ENCODE measurements at places on chromosomes 16 and 17. TPM values are rescaled to one million over a fixed set of nuclear protein-coding genes. Genes with fewer than 3 reads are reported as not detected.

DNA sequence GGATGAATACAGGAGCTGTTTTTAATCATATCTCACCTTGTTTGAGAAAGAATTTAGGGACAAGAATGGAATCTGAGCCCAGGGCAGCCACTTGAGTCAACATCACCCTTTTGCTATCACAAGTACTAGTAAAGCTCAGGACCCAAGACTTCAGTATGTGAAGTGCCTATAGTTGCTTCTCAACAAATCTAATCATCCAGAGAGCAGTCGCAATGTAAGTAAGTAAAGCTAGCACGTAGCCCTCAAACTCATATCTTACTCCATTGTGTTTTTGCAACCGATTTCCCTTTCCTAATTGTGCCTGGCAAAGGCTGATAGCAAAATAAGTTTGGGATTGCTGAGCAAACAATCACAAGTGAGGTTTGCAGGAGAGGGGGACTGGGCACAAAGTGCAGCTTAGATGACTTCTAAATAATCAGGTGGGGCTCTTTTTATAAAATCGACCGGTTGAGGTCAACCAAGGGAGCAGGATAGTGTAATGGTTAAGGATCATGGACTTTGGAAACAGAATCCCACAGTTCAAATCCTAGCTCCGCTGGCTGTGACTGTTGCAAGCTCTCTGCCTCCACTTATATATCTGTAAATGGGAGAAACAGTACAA lies 13.0 kb downstream of the TOB1 start:
- H3K27me3 ChIP-seq: no peaks in the 10 kb centered on the region
- no peaks in the 10 kb centered on the region for H3K4me1 ChIP-seq
- H3K36me3 ChIP-seq: no peaks in the 10 kb centered on the region
- no peak for DNase-seq
- H3K27ac ChIP-seq: peak overlapping the region; percentile 75

DNA sequence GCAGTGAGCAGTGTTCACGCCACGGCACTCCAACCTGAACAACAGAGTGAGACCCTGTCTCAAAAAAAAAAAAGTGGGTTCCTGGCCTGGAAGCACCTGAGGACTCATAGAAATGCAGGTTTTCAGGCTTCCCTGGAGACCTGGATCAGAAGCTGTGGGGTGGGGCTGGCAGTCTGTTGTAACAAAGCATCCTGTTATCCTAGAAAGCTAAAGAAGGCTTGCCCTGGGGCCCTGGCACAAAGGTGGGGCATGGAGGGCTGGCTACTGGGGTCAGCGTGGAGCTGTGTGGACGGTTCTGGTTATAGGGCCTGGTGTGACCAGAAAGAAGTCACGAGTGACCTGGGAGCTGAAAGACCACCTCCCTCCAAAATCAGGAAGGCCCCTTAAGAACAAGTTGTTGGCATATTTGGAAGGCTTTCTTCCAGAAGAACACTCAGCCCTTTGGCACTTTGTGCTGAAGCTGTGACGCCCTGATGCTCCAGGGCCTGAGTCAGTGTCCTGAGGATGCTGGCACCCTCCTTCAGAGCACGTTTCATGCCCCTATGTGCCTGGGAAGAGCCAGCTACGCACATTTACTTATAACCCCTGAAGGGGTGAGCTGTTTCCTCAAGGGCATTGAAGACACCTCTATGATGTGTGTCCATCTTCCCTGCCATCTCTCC lies 6.2 kb downstream of the CRISPLD2 start:
- peak overlapping the region; percentile 79 for H3K27ac ChIP-seq
- no peak for DNase-seq
- H3K4me3 ChIP-seq: no peak overlapping the region
- no peaks in the 10 kb centered on the region for H3K27me3 ChIP-seq

DNA sequence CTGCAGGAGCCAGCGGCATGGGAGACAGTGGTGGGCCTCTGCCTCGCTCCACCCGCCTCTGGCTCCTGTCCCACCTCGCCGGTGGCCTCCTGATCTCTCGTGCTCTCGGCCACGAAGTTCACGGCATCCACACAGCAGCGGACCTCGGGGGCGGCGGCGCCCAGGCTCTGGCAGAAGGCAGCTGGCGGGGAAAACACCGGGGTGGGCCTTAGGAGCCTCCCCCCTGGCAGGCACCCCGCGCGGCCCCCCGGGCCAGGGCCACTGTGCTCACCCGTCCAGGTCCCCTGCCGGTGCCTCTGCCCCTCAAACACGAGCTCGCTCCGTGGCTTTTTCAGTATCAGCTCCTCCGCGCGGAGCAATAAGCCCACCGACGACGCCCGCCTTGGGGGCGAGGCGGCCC lies 409 bp upstream of the C17orf107 start:
- H3K4me3 ChIP-seq: peak overlapping the region; percentile 39
- DNase-seq: peak; percentile 47
- peak overlapping the region; percentile 66 for H3K27ac ChIP-seq
- H3K27me3 ChIP-seq: no peaks in the 10 kb centered on the region
- peaks cover 11% of the 10 kb centered on the region for H3K4me1 ChIP-seq

DNA sequence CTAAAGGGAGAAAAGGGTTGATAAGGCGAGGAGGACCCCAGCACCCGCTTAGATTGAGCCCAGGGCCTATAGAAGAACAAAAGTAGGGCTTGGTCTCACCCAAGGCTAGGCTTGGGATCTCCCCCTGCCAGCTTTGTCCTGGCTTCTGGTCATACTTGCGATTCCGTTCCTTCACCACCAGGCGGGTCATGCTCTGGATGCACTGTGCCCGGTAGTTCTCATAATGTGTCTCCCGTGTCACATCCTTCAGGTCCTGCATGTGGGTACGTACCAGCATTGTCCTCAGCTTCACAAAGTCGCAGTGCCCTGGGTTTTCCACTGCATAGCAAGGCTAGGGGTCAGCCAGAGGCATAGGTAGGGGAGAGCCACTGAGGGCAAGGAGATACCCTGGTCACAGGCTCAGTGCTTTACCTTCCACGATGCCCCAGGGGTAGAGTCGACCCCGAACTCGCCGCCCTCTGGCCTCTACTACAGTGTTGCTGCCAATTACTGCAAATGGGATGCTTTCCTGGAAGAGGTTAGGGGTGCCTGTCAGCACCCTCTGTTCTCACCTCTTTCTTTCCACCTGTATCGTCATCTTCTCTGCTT lies 6.5 kb upstream of the MTMR4 start:
- no peak overlapping the region for H3K4me3 ChIP-seq
- no peaks in the 10 kb centered on the region for H3K36me3 ChIP-seq
- DNase-seq: no peak
- H3K4me1 ChIP-seq: peaks cover 5% of the 10 kb centered on the region
- H3K27me3 ChIP-seq: no peaks in the 10 kb centered on the region

GRCh38 chr16:56424404-56424764 lies 961 bp downstream of the AMFR start:
- peak overlapping the region; percentile 85 for H3K4me3 ChIP-seq
- DNase-seq: no peak
- peak overlapping the region; percentile 90 for H3K27ac ChIP-seq
- peaks cover 13% of the 10 kb centered on the region for H3K4me1 ChIP-seq
- H3K27me3 ChIP-seq: no peaks in the 10 kb centered on the region
- H3K36me3 ChIP-seq: no peaks in the 10 kb centered on the region

CSH2 gene
- total RNA-seq: not detected

DNA sequence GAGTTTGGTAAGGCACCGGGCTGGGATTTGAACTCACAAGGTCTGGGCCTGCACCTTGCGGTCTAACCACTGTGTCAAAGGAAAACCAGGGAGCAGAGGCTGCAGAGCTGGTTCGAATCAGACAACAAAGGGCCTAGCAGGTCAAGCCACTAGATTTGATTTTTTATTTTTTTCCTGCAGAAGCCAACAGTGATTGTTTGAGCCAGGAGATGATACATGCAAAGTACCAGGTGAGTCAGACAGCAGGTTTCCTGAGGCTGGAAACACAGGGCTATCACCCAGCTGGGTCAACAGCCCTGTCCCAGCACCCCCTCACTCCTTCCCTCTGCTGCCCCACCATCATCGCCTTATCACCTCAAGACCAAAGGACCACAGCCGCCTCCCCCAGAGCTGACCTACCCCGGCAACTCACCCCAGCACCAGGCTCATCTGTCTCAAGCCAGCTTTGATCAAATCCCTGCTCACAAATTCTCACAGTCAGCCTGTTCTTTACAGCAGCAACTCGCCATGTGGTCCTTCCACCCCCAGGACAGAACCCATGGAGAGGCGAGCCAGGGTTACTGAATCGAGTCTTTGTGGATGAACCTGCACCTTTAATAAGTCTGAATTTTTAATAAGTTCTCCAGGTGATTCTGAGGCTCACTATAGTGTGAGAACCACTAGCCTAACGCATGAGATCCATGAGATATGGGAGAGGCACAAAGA lies 13.0 kb upstream of the KRT19 start:
- H3K4me1 ChIP-seq: no peaks in the 10 kb centered on the region
- no peaks in the 10 kb centered on the region for H3K36me3 ChIP-seq
- no peak for DNase-seq

BLMH gene
- 12.9 TPM for total RNA-seq

- H3K27ac ChIP-seq: no peak overlapping the region
- DNase-seq: no peak
- H3K4me3 ChIP-seq: no peak overlapping the region
- no peaks in the 10 kb centered on the region for H3K36me3 ChIP-seq
- peaks cover 21% of the 10 kb centered on the region for H3K4me1 ChIP-seq
Measured at GRCh38 chr17:79832218-79833109, 6.8 kb downstream of the CBX4 start.

- H3K4me3 ChIP-seq: no peak overlapping the region
- peak; percentile 28 for DNase-seq
- no peaks in the 10 kb centered on the region for H3K27me3 ChIP-seq
- H3K27ac ChIP-seq: no peak overlapping the region
Measured at GRCh38 chr17:10292057-10292937, 80.5 kb downstream of the MYH13 start.

DNA sequence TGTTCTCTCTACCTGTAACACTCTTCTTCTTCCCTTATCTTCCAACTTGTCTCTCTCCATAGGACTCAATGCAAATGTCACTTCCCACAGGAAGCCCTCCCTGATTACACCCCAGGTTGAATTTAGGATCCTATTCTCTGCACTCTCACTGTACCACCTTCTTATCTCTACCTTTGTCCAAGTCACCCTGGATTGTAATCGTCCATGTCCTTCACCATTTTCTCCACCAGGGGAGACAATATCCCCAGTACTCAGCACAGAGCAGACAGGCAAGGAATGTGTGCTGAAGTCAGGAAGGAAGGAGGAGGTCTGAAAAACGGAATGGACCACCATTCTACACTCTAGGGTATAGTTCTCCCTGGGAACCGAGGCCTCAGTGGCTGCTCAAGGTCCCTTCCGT lies 14.2 kb downstream of the C16orf82 start:
- no peaks in the 10 kb centered on the region for H3K36me3 ChIP-seq
- no peak overlapping the region for H3K27ac ChIP-seq
- H3K27me3 ChIP-seq: no peaks in the 10 kb centered on the region
- DNase-seq: no peak
- no peak overlapping the region for H3K4me3 ChIP-seq

MMP28 gene
- total RNA-seq: 3.5 TPM

DNA sequence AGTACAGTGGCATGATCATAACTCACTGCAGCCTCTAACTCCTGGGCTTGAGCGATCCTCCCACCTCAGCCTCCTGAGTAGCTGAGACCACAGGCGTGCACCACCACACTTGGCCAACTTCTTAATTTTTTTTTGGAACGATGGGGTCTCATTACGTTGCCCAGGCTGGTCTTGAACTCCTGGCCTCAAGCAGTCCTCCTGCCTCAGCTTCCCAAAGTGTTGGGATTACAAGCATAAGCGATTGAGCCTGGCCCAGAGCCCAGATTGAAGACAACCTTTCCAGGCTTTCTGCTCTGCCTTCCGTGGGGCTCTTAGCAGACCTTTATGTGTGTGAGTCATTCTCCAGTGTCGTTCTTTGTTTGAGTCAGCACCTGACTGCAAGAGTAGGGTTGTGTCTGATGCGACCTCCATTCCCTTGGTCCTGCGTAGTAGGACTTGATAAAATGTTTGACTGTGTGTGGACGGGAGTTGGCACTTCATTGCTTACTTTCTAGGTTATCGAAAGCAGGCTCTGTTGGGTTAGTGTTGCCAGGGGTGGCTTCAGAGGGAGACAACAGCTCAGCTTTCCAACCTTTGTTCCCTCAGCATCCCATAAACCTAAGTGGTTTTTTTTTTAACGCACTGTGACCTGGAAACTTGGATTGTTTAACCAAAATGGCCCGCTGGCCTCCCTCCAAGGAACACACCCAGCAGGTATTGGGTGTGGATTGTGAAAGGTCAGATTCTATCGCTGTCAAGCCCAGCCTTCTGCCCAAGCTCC lies 26.4 kb downstream of the EEF2K start:
- H3K4me1 ChIP-seq: no peaks in the 10 kb centered on the region
- H3K4me3 ChIP-seq: no peak overlapping the region
- H3K36me3 ChIP-seq: no peaks in the 10 kb centered on the region
- no peak for DNase-seq
- no peak overlapping the region for H3K27ac ChIP-seq

DNA sequence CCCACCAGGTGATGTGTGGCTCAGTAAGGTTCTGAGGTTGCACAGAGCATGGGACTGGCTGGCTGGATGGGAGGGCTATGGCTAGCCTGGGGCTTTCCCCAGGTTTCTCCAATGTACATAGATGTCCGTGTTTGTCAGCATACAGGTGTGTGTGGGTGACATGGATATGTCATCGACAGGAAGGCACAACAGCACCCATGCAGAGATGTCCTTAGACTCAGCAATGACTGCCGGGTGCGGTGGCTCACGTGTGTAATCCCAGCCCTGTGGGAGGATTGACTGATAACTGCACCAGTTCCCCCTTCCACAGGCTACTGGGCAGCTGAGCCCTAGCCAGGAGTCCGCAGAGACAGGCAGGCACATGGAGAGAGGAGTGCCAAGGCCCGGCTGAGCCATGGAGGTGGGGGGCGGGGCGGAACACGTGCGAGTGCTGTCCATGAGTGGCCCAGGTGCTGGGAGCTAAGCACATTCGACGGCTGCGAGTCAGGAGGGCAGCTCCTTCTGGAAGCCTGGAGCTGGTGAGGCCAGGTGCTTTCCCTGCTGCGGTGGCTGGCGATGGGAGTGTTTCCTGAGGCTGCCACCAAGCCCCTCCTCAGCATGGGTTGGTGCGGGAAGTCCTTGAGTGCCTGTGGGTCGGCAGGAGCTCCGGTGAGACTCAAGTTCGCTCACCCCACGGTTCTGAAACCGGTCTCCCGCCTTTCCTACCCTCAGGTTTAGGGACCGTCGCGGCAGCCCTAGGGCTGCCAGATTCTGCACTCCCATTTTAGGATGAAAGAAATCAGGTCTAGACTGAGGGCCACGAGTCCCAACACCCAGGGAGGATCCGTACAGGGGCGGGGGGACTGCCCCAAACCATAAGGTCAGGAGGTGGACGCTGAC lies 858 bp upstream of the ASPSCR1 start:
- H3K4me3 ChIP-seq: peak overlapping the region; percentile 65
- H3K27me3 ChIP-seq: no peaks in the 10 kb centered on the region
- H3K4me1 ChIP-seq: peaks cover 6% of the 10 kb centered on the region
- no peak overlapping the region for H3K27ac ChIP-seq

KLHL10 gene
- 0.15 TPM for total RNA-seq

DNA sequence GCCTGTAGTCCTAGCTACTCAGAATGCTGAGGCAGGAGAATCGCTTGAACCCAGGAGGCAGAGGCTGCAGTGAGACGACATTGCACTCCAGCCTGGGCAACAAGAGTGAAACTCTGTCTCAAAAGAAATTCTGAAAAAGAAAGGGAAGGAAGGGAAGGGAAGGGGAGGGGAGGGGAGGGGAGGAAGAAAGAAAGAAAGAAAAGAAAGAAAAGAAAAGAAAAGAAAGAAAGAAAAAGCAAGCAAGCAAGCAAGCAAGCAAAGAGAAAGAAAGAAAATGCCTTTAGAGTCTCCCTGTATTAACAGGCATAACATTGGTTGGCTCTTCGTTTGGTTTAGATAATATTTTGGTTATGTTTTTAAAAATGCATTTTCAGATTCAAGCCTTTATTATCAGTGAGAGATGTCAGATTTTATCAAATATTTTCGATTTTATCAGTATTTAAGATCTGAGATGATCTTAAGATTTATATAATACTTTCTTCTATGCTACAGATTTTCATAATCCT lies 281.1 kb downstream of the NPIPA8 start:
- H3K27me3 ChIP-seq: no peaks in the 10 kb centered on the region
- no peak for DNase-seq
- no peaks in the 10 kb centered on the region for H3K36me3 ChIP-seq
- H3K4me1 ChIP-seq: no peaks in the 10 kb centered on the region
- H3K27ac ChIP-seq: no peak overlapping the region
- H3K4me3 ChIP-seq: no peak overlapping the region

All from ovary (tissue), 10 donors.